Activated CD4-positive, alpha-beta T cell treated with anti-CD3 and anti-CD28 coated beads for 1 hour (primary cell): ENCODE measurements at places on chromosomes 1 and 21.

- no peak for DNase-seq
Observed at GRCh38 chr1:226882187-226882586, 11.8 kb downstream of the PSEN2 start.

DNA sequence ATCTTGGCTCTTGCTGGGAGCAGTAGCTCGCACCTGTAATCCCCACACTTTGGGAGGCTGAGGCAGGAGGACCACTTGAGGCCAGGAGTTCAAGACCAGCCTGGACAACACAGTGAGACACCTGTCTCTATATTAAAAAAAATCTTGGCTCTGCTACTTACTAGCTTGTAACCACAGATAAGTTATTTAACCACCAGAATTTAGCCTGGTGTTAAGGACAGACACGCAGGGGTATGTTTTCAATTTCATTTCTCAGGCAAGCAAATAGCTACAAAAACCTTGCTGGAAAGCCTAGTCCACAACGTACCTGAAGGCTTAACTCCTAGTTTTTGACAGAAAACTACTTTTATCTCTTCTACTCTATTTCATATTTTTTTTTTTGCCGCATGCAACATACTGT lies 24.8 kb upstream of the GFI1 start:
- DNase-seq, result no peak

GRCh38 chr1:243407284-243408018 lies 151.6 kb downstream of the SDCCAG8 start:
- no peak for DNase-seq

GRCh38 chr1:81044708-81045107 lies 756.0 kb upstream of the ADGRL2 start:
- DNase-seq, result no peak

DNA sequence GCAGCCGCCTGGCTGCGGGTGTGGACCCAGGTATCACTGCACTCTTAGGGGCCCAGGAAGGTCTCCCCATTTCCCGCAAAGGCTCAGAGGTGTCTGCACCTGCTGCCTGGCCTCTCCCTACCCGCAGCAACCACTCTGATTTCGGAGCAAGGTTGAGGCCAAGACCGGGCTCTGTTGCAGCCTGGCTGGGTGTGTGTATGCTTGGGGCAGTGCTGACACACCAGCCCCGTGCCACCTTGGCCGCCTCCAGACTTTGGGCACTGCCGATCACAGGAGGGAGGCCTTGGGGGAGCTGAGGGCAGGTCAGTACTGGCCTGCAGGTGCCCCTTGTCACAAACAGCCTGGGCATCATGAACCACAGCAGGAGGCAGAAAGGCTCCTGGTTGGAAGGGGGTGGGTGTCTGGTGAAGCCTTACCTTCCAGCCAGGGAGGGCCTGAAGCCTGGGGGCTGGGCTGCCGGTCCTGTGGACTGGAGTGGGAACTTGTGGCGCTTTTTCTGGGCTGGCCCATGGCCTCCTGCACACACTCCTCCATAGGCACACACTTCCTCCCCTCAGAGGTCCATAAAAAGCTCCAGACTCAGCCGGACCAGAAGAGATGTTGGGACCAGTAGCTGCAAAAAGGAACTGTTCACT lies 519.5 kb downstream of the RWDD3 start:
- no peak for DNase-seq
